ENCODE measurements at places on chromosomes 1 and 21. TPM values are rescaled to one million over a fixed set of nuclear protein-coding genes. Genes with fewer than 3 reads are reported as not detected.

Gene SNAPIN
- 22.3 TPM for total RNA-seq

Gene PADI1
- 0.30 TPM for total RNA-seq

GRCh38 chr1:101732261-101732660, 264.5 kb downstream of the OLFM3 start:
- DNase-seq, result no peak

GRCh38 chr1:174217787-174218574, 58.7 kb downstream of the RABGAP1L start:
- DNase-seq, result no peak

Gene VTCN1
- 0.27 TPM for total RNA-seq

Gene GBP2
- total RNA-seq, result not detected

- DNase-seq, result no peak
These were observed 35.7 kb downstream of the EIF4G3 start for GRCh38 chr1:21141030-21141429.

Gene PRAMEF8
- not detected for total RNA-seq

GRCh38 chr1:198858033-198858432, 219.2 kb downstream of the PTPRC start:
- no peak for DNase-seq

Gene USP25
- 48.1 TPM for total RNA-seq

GRCh38 chr1:77371396-77371795, 89.6 kb downstream of the AK5 start:
- DNase-seq, result no peak

Gene PM20D1
- total RNA-seq, result not detected

Gene ATF3
- total RNA-seq, result 21.5 TPM

Gene AIRE
- total RNA-seq, result not detected

GRCh38 chr1:212470059-212470458, 37.3 kb downstream of the NENF start:
- DNase-seq, result no peak

GRCh38 chr1:116708255-116708900, 40.8 kb upstream of the IGSF3 start:
- no peak for DNase-seq

DNA sequence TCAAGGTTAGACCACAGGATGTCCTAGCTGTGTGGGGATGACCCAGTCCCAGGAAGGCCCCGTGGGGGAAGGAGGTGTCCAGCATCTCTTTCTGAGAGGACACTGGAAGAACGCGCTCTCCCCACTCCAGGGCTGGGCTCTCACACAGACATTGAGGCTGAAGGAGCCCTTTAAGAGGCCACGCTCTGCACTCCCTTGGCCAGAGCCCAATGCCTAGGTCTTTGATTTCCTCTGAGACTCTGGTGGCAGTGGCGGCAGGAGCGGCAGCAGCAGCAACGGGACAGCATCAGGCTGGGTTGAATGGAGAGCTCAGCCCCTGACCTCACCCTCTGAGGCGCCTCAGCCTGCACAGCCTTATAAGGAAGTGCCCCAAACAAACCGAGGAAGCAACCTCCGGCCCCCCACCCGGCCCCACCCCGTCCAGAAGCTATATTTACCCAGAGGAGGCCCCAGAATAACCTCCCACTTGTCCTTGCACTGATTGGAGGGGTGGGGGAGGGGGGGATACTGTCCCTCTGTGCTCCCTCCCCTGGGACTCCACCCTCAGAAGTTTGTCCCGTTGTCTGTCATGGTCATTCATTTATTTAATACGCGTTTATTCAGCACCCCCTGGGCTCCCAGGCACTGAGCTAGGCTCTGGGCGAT, 12.3 kb downstream of the NES start:
- peak; percentile 55 for DNase-seq

Gene FAM151A
- not detected for total RNA-seq

Gene CLCA2
- not detected for total RNA-seq

DNA sequence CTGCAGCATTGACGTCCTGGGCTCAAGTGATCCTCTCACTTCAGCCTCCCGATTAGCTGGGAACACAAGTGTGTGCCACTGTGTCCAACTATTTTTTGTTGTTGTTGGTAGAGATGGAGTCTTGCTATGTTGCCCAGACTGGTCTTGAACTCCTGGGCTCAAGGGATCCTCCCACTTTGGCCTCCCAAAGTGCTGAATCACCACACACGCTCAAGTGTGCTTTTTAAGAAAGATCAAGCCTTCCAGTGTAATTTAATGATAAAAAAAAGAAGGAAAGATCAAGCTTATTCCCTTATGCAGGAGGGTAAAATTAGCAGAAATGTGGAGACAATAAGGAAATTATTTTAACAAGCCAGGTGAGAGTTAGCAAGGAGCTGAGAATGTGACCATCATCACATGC, 61.1 kb upstream of the SERBP1 start:
- DNase-seq, result no peak

- DNase-seq, result no peak
These were observed 4.0 kb upstream of the KCNK1 start for GRCh38 chr1:233609926-233610325.

DNA sequence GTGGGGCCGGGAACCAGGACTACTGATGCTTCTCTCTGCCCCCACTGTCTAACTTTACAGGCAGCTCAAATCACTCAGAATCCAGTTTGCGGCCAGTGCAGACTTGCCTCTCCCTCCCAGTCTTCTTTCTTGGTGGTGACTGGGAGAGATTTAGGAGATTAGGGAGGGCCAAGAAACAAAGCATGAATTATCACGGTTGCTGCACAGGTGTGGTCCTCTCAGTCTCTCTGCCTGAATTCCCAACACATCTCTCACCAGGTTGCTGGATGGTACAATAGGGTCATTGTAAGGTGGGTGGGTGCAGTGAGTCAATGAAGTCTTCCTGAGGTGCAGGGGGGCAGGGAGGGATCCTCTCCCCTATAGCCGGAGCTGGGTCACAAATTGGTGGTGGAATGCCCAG, 12.6 kb downstream of the S100A11 start:
- DNase-seq, result no peak

Gene B3GALT2
- not detected for total RNA-seq

- DNase-seq, result no peak
These were observed 73.9 kb upstream of the VTCN1 start for GRCh38 chr1:117284399-117285215.

Gene MAP3K7CL
- total RNA-seq, result not detected

- DNase-seq, result no peak
These were observed 31.9 kb upstream of the IVNS1ABP start for GRCh38 chr1:185348985-185349384.

Gene RORC
- total RNA-seq, result 0.52 TPM

- no peak for DNase-seq
These were observed 13.9 kb upstream of the MRPL55 start for GRCh38 chr1:228122921-228123441.

GRCh38 chr1:58941471-58942289, 157.8 kb upstream of the JUN start:
- DNase-seq, result no peak

Gene UBXN10
- total RNA-seq, result 0.44 TPM

DNA sequence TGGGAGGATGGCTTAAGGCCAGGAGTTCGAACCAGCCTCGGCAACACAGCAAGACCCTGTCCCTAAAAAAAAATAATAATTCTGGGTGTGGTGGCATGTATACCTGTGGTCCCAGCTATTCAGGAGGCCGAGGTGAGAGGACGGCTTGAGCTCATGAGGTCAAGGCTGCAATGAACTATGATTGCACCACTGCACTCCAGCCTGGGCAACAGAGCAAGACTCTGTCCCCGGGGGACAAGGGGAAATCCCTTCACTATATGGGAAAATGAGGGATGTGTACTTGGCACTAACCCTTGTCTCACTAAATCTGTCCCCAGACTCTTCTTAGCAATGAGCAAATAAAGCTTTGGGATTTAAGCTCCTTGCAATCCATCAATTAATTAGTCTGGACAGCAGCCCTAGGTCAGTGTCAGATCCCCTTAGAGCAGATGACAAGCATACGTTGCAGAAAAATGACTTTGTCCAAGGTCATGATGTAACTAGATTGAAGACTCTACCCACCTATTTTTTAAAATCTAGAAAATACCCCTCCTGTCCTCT, 9.4 kb downstream of the KDM5B start:
- DNase-seq, result peak; percentile 37

- DNase-seq, result no peak
These were observed 3.2 kb downstream of the EDARADD start for GRCh38 chr1:236397173-236397759.

DNA sequence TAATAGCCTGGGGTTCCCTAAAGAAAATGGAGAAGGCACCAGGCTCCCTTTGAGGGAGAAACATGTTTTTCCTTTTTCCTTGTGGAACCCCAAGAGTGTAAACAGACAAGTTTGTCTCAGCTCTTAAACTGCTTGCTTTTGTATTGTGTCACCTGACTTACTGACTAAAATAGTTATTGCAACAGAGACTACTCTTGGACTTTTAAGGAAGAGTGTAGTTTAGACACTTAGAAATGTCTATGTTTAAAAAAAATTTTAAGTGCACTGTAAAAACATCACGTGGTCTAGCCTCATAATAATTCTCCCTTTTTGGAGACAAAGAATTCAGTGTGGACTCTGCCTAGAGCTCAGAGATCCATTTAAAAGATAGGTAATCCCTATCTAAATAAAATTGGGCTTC, 141.1 kb downstream of the TRIM33 start:
- DNase-seq, result no peak

DNA sequence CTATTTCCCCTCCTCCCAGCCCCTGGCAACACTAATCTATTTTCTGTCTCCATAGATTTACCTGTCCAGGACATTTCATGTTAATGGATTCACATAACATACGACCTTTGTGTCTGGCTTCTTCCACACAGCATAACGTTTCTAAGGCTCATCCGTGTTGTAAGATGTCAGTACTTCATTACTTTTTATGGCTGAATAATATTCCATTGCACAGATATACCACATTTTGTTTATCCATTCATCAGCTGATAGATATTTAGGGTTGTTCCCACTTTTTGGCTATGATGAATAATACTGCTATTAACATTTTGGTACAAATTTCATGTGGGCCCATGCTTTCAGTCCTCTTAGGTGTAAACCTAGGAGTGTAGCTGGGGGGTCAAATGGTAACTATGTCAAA, 38.2 kb downstream of the GLIS1 start:
- no peak for DNase-seq

Gene ZNF683
- not detected for total RNA-seq

Gene SLC44A3
- total RNA-seq, result 5.0 TPM

DNA sequence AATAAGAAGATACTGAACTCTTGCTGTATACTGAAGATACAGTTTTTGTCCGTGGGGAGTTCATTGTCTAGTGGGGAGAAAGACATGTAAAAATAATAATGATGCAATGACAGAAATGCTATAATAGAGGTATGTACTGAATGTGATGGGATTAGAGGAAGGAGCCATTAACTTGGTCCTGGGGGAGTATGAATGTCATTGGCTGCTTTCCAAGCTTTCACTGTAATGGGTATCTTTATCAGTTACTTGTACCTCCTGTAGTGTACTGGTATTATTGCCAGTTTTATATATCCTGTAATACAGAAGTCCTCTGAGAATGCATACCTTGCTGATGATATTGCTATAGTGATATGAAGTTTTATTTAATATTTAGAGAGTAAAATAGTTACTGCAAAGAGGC, 7.4 kb downstream of the BTBD8 start:
- no peak for DNase-seq

Gene RAB13
- 157 TPM for total RNA-seq

DNA sequence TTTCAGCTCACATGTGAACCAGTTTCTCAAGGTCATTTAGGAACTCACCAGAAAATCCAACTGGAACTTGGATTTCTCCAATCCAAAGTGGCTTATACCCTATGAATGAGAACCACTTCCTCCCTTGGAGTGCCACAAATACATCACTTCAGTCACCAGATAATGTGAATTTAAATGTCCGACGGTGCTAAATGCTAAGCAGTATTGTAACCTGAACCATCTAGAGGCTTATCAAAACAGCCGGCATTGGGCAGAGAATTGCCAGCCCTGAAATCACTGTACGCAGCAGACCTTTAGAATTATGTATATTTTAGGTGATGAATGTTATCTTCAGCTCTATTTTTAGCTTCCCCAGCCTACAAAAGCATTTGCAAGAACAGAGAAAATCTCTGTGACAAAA, 76.8 kb upstream of the COX20 start:
- DNase-seq, result no peak

- DNase-seq, result no peak
These were observed 124.7 kb upstream of the ARHGEF16 start for GRCh38 chr1:3329640-3330281.

Gene WDR3
- total RNA-seq, result 62.4 TPM

DNA sequence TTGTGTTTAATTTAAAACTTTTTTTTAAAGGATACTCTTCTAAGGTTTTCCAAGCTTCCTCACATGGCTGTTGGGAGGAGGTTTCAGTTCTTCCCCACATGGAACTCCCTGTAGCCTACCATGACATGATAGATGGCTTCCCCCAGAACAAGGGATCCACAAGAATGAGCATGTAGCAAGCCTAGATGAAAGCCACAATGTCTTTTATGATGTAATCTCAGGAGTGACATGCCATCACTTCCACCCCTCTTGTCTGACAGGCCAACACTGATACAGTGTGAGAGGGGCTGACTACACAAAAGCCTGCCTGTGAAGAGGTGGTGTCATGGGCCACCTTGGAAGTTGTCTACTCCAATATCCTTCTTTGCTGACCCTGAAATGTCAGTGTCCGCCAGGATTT, 32.0 kb downstream of the CD34 start:
- no peak for DNase-seq

Gene SMPDL3B
- total RNA-seq, result 54.7 TPM

- no peak for DNase-seq
These were observed 221.1 kb downstream of the NPHP4 start for GRCh38 chr1:5770981-5771765.

Gene LCE1C
- total RNA-seq, result not detected

Gene MFAP2
- total RNA-seq, result 188 TPM

DNA sequence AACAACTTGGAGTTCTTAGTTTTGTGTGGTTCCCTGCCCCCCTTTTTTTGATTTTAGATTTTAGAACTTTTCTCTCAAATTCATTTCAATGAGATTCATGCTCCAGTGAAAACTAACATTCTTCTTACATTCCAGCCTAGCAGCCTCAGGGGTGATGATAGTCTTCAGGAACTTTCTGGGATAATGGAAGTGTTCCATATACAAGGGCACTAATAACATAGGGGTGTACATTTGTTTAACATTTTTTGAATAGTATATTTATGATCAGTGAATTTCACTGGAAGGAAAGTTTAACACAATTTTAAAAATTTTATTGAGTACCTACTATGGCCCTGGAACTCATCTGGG, 61.4 kb upstream of the ZNF648 start:
- DNase-seq, result no peak

DNA sequence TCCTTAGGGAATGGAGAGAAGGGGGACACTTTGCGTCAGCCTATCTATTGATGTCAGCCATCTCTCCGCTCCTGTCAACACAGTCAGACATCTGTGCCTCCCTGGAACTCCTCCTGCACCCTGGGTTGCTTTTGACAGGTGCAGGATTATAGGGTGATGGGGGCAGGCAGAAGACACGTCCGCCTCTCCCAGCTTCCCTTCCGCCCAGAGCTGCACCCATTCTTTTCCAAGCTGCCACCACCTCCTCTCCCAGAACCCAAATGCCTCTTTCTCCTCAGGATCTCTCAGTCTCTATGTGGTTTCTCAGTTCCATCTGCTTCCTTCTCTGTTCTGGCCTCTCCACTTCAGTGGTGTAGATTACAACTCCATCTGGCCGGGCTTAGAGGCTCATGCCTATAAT, 17.1 kb upstream of the KIF1B start:
- DNase-seq, result no peak

Gene LCE3E
- not detected for total RNA-seq

Gene SLC45A3
- 13.0 TPM for total RNA-seq
